ENCODE measurements at places on chromosomes 7 and 10. TPM values are rescaled to one million over a fixed set of nuclear protein-coding genes. Genes with fewer than 3 reads are reported as not detected.

- no peak for DNase-seq
These were observed 329.3 kb downstream of the FRMD4A start for GRCh38 chr10:14001298-14002040.

The VSIR gene
- total RNA-seq, result 53.8 TPM

DNA sequence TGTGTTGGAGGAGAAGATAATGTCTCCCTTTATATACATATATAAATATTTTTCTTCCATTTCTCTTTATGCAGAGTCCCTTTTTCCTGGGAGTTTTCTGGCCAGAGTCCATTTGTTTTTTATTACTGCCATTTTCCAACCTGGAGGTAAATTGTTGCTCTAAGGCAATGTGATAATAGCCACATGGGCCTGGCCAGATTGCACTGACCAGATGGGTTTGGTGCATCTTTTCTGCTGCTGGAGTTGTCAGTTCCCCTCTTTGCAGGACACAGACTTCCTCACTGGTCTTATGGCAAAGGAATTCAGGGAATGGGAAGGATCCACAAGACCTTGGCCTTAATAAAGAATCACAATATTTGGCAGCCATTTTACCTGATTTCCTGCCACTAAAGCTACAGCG lies 254.9 kb downstream of the SORCS3 start:
- DNase-seq, result no peak

GRCh38 chr10:106175760-106176377 lies 988.6 kb downstream of the SORCS1 start:
- no peak for DNase-seq

DNA sequence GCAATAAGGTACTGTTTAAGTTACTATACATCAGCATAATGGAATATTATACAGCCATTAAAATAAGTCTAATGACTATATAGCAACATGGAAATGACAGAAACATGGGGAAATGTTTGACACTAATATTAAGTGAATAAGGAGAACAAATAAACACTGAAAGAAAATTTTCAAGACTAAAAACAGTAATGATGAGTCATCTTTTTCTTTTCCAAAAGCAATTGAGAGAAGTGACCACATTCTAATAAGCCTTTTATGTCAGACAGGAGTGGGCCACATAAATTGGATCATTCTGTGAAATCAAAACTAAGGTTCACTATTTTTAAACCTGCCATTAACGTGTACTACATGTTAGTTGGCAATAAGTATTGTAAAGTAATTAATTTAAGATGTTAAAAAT lies 187.5 kb downstream of the AHR start:
- DNase-seq, result no peak

Measured in glomerular endothelial cell (primary cell).